ENCODE measurements at places on chromosomes 5 and 9.

- DNase-seq: no peak
Measured at GRCh38 chr9:116891424-116891823, 204.3 kb downstream of the TRIM32 start.

GRCh38 chr5:30874241-30875034 is 319.0 kb upstream of the CDH6 start:
- DNase-seq: no peak

DNA sequence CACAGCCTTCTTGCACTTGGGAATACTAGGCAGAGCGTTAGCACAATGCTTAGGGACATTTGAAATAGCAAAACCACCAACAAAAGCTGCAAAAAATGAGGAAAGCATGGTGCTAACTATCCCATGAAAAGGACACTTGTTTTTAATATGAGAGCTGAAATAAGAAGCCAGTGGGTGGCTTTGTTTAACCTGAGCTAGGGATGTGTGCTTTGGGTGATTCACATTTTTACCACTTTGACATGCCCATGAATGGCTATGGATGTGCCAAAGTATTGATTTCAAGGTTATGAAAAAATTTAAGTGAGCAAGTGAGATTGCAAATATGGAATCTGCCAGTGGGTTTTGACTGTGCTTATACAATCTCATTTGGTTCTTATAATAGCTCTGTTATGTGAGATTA is 67.3 kb downstream of the DMRT2 start:
- no peak for DNase-seq

DNA sequence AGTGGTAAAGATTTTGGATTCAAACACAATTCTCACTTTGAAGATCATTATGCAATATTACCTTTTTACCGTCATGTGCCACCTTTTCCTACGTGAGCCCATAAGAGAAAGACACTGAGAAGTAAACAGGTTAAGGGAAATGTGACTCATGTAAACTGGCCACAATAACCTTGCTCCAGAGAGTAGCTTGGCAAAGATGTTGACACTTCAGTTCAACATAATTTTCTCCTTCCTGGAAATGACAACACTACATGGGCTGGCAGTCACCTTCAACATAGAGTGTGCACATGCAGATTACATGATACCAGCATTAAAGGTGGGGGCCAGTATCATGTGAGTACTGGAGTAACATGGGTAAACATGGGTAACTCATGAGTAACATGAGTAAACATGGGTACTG is 141.9 kb downstream of the CDK5RAP2 start:
- DNase-seq: no peak

- DNase-seq: no peak
Measured at GRCh38 chr9:4787876-4788275, 4.9 kb upstream of the RCL1 start.

GRCh38 chr9:100204796-100205195 is 105.8 kb downstream of the INVS start:
- DNase-seq: no peak
